ENCODE measurements at places on chromosomes 2 and 18.
A peak's percentile ranks its signal among the peaks of the same experiment; 100 is the strongest.

GRCh38 chr2:16747257-16747656, 81.6 kb upstream of the CYRIA start:
- DNase-seq = no peak

GRCh38 chr18:63189817-63190216, 129.8 kb downstream of the BCL2 start:
- DNase-seq = no peak

DNA sequence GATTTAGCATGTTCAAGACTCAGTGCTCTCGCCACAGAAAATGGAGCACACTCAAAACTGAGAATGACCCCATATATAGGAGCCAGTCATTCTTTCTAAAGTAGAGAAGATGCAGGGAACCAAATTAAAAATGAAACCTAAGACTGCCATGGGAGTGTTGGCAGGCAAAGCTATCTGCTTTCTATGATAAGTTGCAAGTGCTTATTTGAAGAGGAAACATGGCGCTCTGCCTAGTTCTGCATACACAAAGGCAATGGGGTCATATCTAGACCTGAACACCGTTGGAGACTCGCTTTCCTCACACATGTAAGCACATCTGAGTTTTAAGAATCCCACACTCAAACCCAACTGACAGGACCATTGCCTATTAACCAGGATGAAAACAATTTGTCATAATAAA, 292.5 kb downstream of the ALK start:
- no peak for DNase-seq

GRCh38 chr2:226862623-226863022, 26.8 kb downstream of the RHBDD1 start:
- no peak for DNase-seq

GRCh38 chr18:49934457-49934856, 121.1 kb upstream of the ACAA2 start:
- DNase-seq = no peak

GRCh38 chr2:96393989-96394761, 58.6 kb downstream of the NCAPH start:
- no peak for DNase-seq

GRCh38 chr2:10359246-10359645, 56.5 kb downstream of the HPCAL1 start:
- DNase-seq = no peak

DNA sequence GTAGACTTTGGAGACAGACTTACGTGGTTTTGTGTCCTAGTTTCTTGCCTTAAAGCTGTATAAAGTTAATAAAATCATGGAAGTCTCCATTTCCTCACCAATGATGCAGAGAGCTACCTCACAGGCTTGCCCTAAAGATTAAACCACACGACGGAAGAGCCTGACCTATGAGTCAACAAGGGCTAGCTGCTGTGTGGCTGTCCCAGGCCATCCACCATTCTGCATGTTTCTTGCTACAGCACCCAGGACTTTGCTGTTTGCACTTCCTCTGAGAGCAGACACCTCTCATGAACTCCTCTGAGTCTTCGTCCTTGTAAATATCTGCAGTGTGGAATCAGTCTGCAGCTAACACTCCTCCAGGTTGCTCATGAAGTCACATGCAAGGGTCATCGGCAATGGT, 160.0 kb upstream of the TRIB2 start:
- no peak for DNase-seq

DNA sequence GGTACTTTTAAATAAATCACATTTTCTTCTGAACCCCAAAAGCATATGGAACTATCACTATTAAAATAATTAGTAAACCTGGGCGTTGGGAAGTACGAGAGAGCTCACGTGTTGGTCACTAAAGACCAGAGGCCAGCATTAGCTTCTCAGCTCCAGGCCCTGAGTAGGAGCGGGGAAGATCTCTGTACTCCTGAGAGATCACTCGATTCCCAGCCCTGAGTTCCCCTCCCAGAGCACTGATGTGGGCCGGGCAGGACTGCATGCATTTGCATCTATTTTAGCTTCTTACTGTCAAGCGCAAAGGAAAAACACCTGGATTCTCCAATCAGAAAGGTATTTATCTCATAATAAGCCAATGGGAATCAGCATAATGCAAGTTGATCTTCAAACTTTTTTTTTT, 6.2 kb downstream of the PXDN start:
- DNase-seq = no peak

- peak; percentile 47 for DNase-seq
These were observed 113.9 kb downstream of the CCDC74A start for GRCh38 chr2:131641414-131642206.

GRCh38 chr2:43490252-43490786, 105.5 kb downstream of the THADA start:
- no peak for DNase-seq

- peak; percentile 29 for DNase-seq
These were observed 1.8 kb downstream of the MEMO1 start for GRCh38 chr2:32008805-32009515.

- DNase-seq = no peak
These were observed 323.1 kb downstream of the KCNJ3 start for GRCh38 chr2:155021618-155022017.

DNA sequence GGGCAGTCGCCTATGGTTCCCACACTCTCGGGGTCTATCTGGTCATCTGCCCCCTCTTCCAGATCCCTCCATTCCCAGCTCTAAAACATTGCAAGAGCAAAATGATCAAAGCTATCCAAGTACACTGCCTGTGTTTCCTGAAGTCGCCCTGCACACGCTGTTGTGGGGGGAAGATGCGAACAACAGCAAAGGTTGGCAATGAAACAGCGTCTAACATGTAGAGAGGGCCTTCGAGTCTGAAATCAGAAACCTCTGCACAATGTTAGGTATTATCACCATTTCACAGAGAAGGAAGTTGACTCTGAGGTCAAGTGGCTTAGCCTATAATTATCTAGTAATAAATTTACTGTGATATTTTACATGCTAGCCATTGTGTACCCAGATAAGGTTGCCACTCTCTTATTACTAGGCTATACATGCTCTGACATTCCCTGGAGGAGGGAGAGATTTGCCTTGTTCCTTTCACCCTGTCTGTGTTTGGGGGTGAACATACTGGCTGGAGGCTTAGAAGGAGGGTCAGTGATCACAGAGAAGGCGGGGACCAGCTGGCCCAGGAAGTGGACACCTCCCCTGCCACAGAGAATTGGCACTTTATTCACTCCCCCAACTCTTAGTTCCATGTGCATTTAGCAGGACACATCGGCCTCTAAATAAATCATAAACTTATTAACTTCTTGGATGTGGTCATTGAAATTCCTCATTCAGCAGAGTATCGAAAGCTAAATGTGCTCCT, 36.8 kb downstream of the KCTD1 start:
- DNase-seq = peak; percentile 18

DNA sequence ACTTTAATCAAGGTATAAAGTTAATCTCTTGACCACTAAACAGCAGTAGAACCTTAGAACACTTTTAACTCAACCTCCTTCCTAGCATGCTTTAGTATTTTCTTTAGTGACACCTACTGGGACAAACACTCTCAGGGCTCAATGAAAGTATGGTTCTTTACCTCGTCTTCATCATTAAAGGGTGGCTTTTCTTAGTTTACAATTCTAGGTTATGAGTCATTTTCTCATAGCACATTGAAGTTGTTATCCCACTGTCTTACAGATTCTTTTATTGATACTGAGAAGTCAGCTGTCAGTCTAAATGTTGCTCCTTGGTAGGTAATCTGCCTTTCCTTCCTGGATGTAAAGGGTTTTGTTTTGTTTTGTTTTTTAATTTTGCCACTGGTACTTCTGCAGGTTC, 38.0 kb downstream of the SIGLEC15 start:
- DNase-seq = no peak

- DNase-seq = no peak
These were observed 1344.5 kb upstream of the TMEFF2 start for GRCh38 chr2:193539188-193539587.

DNA sequence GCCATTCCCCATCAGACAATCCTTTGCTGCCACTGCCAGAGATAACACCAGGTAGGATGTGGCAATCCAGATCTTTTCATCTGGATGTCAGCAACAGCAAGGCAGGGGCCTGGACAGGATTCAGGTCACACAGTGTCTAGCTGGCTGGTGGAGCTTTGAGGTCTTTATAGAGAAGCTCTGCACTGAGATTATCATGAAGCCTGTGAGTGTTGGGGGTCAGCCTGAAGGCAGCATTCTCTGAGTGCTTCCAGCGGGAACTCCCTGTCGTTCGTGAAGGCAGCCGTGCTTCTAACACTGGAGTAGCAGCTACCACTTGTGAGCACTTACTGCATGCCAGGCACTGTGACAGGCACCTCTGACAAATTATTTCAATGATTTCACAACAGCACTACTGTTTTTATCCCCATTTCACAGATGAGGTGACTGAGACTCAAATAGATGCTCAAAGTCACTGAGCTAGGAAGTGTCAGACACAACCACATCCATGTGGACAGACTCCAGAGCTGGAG, 85.7 kb downstream of the SEMA4F start:
- no peak for DNase-seq

DNA sequence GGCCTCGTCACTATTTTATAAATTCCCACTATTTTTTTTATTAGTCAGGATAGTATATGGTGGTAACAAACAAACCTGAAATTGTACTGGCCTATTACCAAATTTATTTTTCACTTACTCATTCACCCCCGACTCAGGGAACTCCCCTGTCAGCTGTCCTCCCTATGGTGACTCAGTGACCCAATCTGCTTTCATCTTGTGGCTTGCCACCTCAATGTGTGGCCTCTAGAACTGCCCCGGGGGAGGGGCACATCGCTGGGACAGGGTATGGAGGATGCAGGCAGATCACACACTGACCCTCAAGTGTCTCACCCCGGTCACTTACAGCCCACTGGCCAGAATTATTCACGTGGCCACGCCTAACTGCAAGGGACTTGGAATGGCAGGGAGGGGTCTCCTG, 71.6 kb downstream of the ACTR2 start:
- peak; percentile 42 for DNase-seq

DNA sequence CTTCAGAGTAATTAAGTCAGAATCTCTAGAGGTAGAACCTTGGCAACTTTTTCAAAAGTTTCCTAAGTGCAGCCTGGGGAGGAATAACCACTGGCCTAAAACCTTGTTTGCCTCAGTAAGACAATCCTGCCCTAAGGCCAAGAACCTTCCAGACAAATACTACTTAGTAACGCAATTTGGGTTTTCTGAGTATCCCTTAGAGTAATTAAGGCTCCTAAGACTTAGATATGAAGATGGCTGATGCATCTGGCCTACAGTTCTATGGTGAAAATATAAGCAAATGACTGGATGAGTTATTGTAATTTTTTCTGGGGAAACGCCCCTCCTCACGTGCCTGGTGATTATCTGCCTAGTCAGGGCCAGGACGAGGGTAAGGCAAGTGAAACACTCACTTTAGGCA, 95.7 kb upstream of the DLX2 start:
- DNase-seq = no peak

Data from Caki2 (cell line).